Stimulated activated CD8-positive, alpha-beta memory T cell treated with anti-CD3 and anti-CD28 coated beads, Interleukin-4, amount 100 ng/mL, for 24 hours (primary cell): ENCODE measurements at places on chromosomes 6 and 20.

GRCh38 chr6:41561416-41561815 is 15.2 kb downstream of the FOXP4 start:
- DNase-seq = no peak

DNA sequence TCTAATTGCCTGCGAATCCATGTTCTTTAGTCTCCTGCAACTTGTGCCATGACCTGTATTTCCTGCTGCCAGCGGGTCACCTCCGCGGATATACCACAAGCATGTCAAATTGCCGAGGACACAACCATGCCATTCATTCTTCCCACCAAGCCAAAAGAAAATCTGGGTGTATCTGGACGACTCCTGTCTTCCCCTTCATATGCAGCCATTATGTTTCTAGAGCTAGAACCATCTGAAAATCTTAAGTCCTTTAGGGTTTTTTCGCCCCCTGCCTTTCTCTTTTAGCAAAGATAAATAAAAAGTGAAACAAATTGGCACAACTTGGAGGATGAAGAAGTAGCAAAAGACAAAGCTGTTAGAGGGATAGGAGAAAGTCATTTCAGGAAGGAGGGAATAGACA is 242.6 kb downstream of the ARID1B start:
- no peak for DNase-seq

- DNase-seq = no peak
Observed at GRCh38 chr6:10933126-10933525, 46.3 kb downstream of the SYCP2L start.

- DNase-seq = no peak
Observed at GRCh38 chr6:168116438-168116974, 37.5 kb upstream of the FRMD1 start.

DNA sequence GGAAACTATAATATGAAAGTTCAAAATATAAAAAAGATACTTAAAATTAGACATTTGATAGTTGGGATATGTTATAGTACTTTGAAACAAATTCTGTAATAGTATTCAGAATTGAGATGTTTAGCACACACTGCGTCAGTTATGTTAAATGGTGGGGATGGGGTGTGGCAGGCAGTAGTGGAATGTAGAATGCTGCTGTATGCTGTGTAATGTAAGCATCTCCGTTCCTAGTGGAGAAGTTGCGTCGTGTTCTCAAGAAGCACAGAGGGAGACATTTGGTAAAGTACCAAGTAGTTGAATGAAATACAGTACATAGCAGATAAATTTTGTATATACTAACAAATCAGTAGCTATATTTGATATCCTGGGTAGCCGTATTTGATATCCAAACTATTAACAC is 192.4 kb downstream of the ZFAND3 start:
- DNase-seq = no peak

DNA sequence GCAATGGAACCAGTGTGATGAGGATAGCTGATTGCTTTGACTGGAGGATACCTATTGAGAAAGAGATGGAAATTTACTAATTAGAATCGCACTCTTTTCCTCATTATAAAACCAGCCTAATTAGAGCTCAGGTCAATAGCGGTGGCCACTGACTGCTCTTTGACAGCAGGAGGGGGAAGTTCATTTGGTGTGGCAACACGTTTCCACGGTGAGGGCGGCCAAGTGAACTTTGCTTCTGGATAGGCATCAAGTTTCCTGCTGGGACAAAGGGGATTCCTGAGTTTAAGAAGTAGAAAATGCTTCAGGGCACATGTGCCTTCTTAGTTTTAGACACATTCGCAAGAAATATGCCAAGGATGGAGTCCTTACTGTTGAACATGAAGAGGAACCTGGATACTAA is 145.3 kb upstream of the NRN1 start:
- DNase-seq = no peak

DNA sequence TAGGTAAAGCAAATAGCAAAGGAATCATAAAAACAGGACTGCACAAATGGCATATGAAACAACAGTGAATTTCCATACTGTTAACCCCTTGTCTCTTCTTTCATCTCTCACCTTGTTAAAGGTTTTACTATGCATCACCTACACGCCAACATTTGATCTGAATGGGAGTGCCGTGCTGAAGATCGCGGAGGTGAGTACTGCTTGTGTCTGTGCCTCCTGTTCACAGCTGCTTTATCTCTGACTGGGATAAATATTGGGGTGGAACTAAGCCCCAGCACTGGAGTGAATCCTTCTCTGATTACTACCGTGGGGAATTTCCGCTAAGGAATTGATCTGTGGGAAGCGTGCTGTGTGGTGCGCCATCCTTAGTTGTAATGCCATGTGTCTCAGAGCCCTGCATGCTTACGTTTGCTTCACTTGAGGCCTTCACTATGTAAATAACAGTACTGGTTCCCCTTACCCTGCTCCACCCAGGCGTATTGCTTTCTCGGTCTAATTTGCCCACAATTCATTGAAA is 11.4 kb upstream of the PBOV1 start:
- no peak for DNase-seq

- no peak for DNase-seq
Observed at GRCh38 chr6:150006961-150007464, 18.3 kb downstream of the RAET1L start.

- DNase-seq = no peak
Observed at GRCh38 chr20:56733967-56734366, 104.9 kb downstream of the TFAP2C start.

GRCh38 chr6:105482227-105482844 is 79.5 kb upstream of the PREP start:
- no peak for DNase-seq

GRCh38 chr20:2914160-2914559 is 40.9 kb downstream of the PTPRA start:
- no peak for DNase-seq

- peak; percentile 51 for DNase-seq
Observed at GRCh38 chr20:50844430-50845100, 49.7 kb downstream of the BCAS4 start.
